Immature natural killer cell (primary cell): ENCODE measurements at places on chromosomes 7 and 10.
A peak's percentile ranks its signal among the peaks of the same experiment; 100 is the strongest.

DNA sequence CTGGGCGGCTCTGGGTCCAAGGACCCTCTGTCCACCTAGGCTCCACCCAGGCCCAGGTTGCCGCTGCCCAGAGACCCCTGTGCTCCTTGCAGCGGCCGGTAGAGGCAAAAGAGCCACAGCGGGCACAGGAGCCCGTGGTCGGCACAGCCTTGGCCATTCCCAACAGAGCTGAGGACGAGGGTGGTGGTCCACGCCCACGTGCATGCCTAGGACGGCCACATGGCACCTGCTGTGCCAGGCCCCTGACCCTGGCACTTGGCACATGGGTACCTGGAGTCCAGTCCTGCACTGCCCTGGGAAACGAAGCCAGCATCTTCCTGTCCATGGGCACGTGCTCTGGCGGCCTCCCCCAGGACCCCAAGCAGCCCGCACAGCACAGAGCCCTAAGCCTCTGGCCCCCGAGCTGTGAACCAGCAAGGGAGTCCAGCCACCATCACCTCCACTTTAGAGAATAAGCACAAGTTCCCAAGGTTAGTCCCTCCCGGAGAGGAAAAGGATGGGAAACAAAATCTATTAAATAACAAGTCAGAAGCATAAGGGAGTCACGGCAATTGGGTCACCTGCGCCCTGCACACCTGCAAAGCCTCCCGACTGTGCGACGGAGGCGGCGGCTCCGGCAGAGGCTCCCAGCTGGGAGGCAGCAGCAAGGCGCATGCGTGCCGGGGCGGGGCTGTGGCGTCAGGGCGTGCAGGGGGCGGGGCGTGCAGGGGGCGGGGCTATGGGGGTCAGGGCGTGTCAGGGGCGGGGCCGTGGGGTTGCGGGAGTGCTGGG lies 59.1 kb downstream of the STK32C start:
- peak; percentile 61 for DNase-seq

DNA sequence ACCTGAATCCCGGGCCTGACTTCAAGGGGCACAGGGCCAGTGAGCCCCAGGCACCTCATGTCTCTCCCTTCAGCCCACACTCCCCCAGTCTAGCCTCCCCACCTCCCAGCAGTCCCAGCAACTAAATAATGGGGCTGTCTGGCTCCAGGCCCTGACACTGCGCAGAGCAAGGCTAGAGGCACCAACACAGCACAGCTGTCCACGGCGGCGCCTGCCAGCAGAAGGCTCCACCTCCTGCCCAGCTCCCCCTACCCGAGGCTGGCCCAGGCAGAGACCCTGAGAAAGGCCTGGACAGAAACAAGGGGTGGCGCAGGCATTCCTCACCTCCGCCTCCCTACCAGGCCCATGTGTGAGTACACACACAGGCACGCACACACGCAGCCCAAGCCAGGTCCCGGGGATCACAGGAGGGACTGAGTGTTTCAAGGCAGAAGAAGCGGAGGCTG lies 6.1 kb downstream of the KCNH2 start:
- no peak for DNase-seq

GRCh38 chr10:130463876-130464364 lies 327.7 kb downstream of the GLRX3 start:
- no peak for DNase-seq

DNA sequence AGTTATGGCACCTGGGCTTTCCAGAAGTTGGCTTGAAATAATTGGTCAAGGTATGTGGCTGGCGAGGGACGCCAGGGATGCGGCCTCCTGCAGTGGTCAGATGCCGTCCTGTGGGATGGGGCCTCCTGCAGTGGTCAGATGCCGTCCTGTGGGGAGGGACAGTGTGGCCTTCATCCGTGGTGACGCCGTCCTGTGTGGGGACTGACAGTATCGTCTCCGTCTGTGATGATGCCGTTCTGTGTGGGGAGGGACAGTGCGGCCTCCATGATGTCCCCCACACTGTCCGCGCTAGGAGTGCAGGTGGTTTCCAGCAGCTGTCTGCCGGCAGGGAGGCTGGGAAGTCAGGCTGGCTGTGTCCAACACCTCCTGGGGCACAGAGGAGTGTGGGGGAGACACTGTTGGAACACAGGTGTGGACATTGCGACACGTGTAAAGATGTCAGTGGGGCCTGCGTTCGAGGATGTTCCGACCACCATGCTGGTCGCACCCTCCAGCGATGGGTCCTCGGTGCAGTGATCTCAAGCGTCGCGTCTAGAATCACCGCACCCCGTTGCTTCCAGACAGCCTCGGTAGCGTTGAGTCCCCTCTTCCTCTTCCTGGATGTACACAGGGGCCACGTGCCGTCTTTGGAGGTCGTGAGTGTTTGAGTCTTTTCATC lies 52.6 kb downstream of the INPP5A start:
- no peak for DNase-seq

DNA sequence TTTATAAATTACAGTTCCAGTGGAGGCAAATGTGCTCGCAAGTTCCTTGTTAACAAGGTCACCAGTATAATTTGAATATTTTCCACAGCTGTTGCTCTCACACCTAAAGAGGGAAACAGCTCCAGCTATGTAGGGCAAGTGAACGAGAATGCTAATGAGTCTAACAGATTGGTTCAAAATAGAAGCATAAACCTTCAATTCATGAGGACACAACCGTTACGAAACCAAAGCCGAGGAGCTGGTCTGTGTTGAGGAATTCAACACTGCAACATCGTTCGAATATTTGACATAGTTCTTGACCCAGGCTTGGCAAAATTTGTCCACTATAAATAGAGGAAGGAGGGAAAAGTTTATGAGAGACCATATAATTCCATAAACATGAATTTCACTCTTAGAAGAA lies 161.3 kb downstream of the KLF6 start:
- DNase-seq, result no peak
